ENCODE measurements at places on chromosomes 3 and 15.

- H3K36me3 ChIP-seq, result no peaks in the 10 kb centered on the region
- H3K4me3 ChIP-seq, result no peak overlapping the region
- no peaks in the 10 kb centered on the region for H3K27me3 ChIP-seq
- no peak overlapping the region for H3K27ac ChIP-seq
- DNase-seq, result no peak
Measured at GRCh38 chr15:43218908-43219706, 1.7 kb downstream of the EPB42 start.

- no peaks in the 10 kb centered on the region for H3K27me3 ChIP-seq
- no peak overlapping the region for H3K27ac ChIP-seq
- no peak for DNase-seq
- no peaks in the 10 kb centered on the region for H3K4me1 ChIP-seq
Measured at GRCh38 chr3:76111808-76112207, 326.5 kb upstream of the ZNF717 start.

DNA sequence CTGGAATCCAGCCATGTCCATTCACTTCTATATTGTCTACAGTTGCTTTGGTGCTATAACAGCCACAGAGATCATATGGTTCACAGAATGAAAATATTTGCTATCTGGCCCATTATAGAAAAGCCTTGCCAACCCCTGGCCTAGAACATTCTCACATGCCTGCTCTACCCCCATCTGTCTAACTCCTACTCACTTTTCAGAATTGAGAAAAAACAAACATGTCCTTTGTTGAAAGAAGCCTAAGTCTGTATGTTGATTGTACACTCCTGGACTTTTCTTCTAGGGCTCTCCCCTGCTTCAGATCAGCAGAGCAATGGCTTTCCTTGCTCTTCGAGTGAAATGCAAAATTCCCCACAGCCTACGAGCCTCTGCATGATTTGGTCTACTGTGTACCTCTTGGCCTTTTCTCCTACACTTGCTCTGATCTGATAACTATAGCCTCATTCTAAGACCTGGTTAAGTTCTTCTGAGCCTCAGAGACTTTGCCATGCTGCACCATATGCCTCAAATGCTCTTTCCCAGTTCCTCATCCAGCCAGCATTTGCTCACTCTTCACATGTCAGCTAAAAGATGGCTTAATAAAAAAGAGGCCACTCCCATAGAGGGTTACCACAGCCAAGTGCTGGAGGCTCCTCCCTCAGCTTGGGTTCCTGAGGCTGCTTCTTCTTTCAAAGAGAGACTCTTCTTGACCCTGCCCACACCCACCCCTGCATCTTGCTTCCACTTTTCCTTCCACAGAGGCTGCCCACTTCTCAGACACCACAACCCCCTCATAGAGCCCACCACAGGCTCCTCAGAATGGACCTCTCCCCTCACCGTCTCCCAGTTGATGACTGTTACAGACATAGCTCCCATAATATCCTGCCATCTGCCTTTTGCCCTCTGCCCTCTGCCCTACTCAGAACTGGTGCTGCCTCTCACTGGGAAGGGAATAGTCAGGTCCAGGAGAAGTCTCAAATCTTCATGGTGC is 22.9 kb upstream of the DCLK3 start:
- no peaks in the 10 kb centered on the region for H3K4me1 ChIP-seq
- H3K4me3 ChIP-seq, result no peak overlapping the region
- no peak overlapping the region for H3K27ac ChIP-seq
- H3K27me3 ChIP-seq, result no peaks in the 10 kb centered on the region

DNA sequence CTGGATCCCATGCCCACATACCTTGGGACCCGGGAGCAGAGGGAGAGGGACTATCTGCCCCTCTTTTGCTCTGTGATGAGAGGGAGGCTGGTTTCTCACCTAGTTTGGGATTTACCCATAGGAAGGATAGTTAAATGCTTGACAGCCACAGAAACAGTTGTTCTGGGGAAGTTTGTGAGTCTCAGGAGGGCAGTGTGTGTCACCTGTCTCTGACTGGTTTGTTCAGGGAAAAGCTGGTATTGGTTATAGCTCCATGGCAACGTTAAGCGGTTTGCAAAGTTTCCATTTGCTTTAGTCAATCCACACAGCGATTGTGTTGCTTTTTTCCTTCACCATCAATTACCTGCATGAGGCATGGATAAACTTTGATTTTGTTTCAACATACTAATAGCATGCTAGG is 3.7 kb upstream of the TMED3 start:
- DNase-seq, result no peak
- H3K4me1 ChIP-seq, result peaks cover 16% of the 10 kb centered on the region
- H3K27me3 ChIP-seq, result peaks cover 7% of the 10 kb centered on the region
- H3K36me3 ChIP-seq, result no peaks in the 10 kb centered on the region
- no peak overlapping the region for H3K27ac ChIP-seq

DNA sequence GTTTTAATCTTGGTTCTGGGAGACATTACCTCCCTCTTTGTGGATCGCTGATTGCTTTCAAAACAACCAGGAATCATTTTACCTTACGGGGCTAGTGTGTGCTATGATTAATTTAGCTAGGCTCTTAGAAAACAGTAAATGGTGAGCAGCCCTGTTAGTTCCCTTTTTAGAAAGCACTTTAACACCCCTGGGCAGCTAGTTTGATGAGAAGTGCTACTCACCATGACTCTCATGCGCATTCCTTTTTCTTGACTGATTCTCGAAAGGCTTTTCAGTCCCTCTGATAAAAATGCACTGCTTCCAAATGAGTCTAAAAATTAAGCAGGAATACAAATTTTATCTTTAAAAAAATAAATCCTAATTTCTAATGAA is 75.3 kb upstream of the LEKR1 start:
- H3K27ac ChIP-seq, result no peak overlapping the region
- no peak overlapping the region for H3K4me3 ChIP-seq
- H3K27me3 ChIP-seq, result peaks cover 33% of the 10 kb centered on the region
- DNase-seq, result no peak
- H3K36me3 ChIP-seq, result peaks cover 10% of the 10 kb centered on the region

DNA sequence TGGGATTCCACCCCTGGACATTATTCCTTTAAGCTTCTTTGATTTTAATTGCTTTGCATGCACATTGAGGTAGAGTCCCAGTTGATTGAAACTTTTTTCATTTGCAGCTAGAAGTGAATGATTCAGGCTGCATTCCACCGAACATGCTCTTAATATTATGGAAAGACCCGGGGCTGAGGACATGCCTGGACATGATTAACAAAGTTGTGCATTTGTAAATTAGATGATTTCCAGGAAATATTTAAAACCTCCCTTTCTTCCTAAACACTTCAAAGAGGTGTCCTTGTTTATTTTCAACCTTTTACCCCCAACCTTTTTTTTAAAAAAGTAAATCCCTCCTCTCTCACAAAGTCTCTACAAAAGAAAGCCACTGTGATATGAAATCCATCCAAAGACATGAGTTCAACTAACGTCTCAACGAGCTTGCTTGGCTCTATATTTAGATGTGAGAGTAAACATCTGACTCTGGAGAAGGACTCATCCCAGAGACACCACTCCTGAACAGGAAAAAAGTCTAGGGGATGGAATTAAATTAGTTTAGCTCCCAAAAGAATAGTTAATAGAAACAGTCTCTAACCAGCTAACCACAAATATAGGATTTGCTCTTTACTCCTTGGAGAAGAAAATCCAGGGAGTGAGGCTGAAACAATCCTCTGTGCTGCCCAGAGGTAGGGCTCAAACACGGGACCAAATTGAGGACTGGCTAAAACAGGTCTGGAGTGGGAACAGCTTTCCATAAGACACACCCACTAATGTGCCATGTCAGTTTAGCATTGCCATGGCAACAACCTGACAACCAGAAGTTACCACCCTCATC is 83.1 kb downstream of the XXYLT1 start:
- H3K4me3 ChIP-seq, result no peak overlapping the region
- no peak for DNase-seq
- H3K27ac ChIP-seq, result no peak overlapping the region
- H3K4me1 ChIP-seq, result peaks cover 25% of the 10 kb centered on the region
- peaks cover 9% of the 10 kb centered on the region for H3K36me3 ChIP-seq

- peaks cover 4% of the 10 kb centered on the region for H3K36me3 ChIP-seq
- no peaks in the 10 kb centered on the region for H3K27me3 ChIP-seq
- DNase-seq, result no peak
- H3K4me3 ChIP-seq, result no peak overlapping the region
- no peak overlapping the region for H3K27ac ChIP-seq
Measured at GRCh38 chr3:197083486-197083885, 53.9 kb upstream of the MELTF start.

Data from naive thymus-derived CD8-positive, alpha-beta T cell (primary cell).